Stimulated activated CD4-positive, alpha-beta T cell treated with anti-CD3 and anti-CD28 coated beads, Interleukin-4, amount 100 ng/mL, for 48 hours (primary cell): ENCODE measurements at places on chromosomes 3 and 15.

DNA sequence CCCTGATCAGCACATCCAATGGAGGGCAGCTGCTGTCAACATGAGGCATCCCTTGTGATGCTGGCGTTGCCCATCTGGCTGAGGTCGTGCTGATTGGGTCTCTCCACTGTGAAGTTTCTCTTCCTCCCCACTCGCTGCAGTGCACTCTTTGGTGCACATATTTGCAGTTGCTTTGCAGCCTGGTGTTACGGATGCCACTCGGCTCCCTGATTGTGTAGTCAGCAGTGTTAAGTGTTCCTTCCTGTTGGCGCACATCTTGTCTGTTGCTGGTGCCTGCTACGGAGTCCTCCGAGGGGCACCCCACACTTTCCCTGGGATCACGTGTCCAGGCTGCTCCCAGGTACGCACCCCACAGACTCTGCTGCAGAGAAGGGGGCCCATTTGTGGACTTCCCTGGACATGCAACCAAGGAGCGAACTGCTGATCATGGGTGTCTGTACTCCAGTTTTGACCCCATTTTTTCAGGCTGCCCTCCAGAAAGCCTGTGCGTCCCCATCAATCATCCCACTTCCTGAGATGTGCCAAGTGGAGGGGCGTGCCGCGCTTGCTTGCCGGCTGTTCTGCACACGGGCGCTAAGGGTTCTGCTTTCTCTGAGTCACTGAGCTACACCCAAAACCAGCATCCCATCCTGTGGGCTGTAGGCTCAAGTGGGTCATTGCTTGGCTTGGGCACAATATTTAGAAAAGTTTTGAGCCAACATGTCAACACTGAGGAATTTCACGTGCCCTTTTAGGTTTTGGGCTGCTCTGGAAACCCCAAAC, 98.6 kb downstream of the FBLN2 start:
- DNase-seq = no peak

- no peak for DNase-seq
These were observed 258.5 kb downstream of the ROBO2 start for GRCh38 chr3:77298417-77298816.

DNA sequence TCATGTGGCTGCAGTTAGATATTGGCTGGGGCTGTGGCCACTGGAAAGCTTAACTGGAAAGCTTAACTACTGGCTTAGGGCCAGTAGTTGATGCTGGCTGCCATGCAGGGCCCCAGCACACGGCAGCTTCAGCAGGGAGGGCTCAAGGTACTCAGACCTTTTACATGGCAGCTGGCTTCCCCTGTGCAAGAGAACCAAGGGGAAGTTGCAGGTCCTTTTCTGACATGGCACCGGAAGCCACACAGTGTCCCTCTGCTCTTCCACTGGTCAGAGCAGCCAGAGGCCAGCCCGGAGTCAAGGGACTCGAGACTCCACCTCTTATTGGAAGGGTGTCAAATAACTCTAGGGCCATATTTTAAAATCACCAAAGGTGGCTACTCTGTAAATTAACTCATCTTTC, 24.5 kb downstream of the CCR9 start:
- no peak for DNase-seq

DNA sequence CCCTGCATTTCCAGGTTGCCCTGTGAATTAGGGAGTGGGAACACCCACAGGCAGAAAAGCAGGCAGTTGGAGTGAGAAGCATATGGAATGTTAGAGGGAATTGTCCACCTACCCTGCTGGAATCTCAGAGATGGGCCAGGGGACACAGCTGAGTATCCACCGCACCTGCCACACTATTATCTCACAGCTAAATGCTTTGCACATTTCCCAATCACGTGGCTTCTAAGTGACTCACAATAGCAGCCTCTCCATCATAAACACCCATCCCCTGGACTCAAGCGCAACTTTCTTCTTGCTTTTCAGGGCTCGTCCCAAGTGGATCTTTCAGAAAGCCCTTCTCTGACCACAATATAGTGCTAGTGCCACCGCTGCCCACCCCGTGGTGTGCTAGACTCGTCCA, 389.0 kb upstream of the LMCD1 start:
- no peak for DNase-seq

- DNase-seq = no peak
These were observed 2.7 kb upstream of the CRELD1 start for GRCh38 chr3:9930804-9931418.

- no peak for DNase-seq
These were observed 10.4 kb downstream of the TSPAN3 start for GRCh38 chr15:77060546-77060945.

- no peak for DNase-seq
These were observed 234.7 kb upstream of the CTDSPL start for GRCh38 chr3:37626736-37627565.

- no peak for DNase-seq
These were observed 27.6 kb downstream of the CNOT10 start for GRCh38 chr3:32712506-32713055.

- no peak for DNase-seq
These were observed 85.2 kb upstream of the PRR23C start for GRCh38 chr3:139129892-139130291.

- DNase-seq = no peak
These were observed 220.2 kb downstream of the NTRK3 start for GRCh38 chr15:88036154-88036839.

DNA sequence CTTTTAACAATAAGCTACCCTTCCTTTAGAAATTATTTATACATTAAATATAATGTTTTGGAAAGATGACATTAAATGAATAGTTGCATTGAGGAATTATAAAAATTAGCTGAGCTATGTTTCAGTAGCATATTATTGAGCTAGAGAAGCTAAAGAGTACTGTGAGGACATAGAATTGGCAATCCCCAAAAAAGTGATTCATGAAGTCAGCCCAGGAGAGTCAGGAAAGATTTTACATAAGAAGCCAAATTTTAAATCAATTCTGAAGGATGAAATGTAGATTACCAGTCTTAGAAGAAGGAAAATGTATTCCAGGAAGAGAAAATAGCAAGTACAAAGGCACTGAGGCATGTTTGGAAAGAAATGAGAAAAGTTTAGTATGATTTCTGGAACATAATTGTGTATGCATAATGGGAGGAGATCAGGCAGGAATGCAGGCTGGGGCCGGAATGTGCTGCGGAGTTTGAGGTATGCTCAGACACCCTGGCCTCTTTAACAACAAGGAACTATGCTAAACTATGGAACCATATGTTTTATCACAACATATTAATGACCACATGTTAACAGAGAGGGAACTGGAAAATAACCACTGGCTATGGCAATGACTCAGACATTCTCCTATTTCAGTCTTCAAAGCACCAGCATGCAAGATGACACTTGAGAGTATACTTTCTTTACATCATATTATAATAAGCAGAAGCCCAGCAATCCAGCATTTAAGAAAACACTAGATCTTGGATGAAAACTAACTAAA, 103.3 kb upstream of the COL8A1 start:
- DNase-seq = no peak

- no peak for DNase-seq
These were observed 1.3 kb downstream of the ADAMTS9 start for GRCh38 chr3:64686446-64686908.

DNA sequence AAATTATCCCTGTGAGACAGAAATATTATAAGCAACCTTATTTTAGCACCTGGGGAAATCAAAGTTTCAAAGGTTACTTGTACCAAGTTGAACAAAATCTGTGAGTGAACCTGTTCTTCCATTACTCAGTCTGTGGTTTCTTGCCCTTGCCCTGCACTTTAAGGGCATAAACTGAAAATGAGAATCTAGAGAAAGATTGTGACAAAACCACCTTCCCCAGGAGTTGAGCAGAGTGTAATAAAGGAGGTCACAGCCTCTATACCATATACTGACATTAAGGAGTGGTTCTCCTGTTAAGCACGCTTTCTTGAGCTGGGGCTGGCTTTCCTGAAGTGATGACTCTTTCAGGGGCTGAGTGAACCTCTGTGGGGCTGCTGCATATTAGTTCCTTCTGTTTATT, 143.4 kb downstream of the PDCD6IP start:
- DNase-seq = no peak

DNA sequence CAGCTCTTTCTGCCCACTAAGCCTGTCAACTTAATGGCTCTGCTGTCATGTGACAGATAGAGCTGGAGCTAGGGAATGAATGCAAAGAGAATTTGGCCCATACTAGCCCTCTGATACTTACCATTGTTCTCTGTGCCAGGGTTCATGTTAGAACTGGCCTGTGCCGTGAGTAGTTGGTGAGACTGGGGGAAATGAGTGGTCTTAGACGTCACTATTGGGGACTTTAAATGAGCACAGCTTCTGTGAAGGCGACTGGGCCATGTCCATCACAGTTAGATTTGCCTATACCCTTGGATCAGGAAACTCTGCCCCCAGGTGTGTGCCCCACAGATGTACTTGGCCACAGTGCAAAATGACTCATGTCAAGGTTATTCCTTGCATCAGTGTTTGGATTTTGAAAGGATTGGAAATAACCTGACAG, 124.9 kb downstream of the PTPRG start:
- no peak for DNase-seq

DNA sequence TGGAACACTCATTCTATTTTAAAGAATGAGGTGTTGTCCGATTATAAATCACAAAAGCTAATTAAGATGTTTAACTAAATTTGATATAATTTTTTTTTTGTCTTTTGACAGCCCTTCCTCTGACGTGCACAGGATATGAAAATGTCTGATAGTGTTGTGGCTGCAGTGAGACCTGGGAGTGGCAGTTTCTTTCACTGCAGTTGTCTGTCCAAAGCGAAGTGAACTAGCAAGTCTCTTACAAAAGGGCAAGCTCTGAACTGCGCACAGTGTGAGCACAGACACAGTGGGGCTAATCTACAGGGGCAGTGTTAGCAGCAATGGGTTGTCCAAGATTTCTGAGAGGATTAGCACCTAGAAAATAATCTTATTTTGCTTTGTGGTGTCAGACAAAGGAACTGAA, 29.1 kb upstream of the MYRIP start:
- no peak for DNase-seq

GRCh38 chr3:10928407-10928960, 64.1 kb upstream of the SLC6A1 start:
- DNase-seq = no peak

DNA sequence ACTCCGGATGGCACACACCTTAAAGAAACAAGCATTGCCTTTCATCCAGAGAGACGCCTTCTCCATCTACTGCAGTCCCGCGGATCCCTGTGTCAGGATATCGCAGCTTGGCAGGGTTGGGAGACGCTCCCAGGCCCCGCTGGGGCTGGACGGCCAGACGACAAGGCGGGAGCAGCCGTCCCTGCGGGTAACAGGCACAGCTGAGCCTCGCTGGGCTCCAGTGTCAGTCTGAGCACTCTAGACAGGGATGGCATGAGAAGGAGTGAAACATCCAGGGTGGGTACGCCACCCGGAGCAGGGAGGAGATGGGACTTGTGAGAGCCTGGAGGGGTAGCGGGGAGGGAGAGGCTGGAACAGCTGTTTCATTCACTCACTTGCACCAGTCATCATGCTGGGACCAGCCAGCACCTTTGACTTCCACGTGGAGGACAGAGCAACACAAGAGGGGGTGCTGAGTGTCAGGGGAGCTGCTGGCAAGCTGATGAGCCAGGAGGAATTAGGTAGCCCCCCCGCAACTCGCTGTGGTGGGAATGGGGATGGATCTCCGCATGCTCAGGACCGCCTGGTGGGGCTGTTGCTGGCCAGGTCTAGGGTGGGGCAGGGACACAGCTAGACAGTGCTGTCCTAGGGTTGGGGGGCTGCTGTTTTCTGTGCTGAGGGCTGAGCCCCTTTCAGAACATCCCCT, 31.6 kb upstream of the SNRPA1 start:
- DNase-seq = no peak

- no peak for DNase-seq
These were observed 37.2 kb upstream of the DLG1 start for GRCh38 chr3:197335428-197336132.

- no peak for DNase-seq
These were observed 79.7 kb upstream of the MRPL3 start for GRCh38 chr3:131582438-131582837.

GRCh38 chr15:56732135-56732885, 999 bp downstream of the ZNF280D start:
- DNase-seq = no peak

- DNase-seq = no peak
These were observed 33.9 kb downstream of the RNU5B-1 start for GRCh38 chr15:65338366-65338765.

GRCh38 chr3:107067421-107067820, 309.8 kb upstream of the CCDC54 start:
- no peak for DNase-seq

GRCh38 chr15:68441045-68441743, 9.2 kb upstream of the ITGA11 start:
- no peak for DNase-seq

DNA sequence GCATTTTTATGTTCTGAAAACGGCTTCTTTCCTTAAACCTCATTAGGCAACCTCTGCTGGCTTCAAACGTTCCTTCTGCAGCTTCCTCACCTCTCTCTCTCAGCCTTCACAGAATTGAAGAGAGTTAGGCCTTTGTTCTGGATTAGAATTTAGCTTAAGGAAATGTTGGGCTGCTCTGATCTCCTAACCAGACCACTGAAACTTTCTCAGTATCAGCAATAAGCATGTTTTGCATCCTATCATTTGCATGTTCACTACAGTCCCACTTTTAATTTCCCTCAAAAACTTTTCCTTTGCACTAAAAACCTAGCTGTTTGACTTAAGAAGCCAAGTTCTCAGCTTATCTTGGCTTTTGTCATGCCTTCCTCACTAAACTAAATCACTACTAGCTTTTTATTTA, 49.5 kb downstream of the SMARCC1 start:
- no peak for DNase-seq

DNA sequence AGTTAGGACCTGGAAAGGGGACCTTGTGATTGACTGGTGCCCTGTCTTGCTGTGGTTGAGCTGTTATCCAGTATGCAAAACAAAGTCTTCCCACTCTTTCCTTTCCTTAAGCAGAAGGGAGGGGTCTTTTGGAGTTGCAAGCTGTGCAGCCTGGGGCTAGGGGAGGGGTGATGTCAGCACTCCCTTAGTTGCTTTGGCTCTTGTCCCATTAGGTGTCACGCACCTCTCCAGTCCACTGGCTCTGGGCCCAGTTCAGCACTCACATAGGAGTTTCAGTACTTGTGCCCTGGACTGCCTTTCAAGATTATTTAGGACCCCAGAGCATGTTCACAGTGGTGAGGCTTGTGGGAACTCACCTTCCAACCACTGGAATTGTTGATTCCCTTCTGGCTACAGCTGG, 238.5 kb downstream of the DOCK3 start:
- no peak for DNase-seq

DNA sequence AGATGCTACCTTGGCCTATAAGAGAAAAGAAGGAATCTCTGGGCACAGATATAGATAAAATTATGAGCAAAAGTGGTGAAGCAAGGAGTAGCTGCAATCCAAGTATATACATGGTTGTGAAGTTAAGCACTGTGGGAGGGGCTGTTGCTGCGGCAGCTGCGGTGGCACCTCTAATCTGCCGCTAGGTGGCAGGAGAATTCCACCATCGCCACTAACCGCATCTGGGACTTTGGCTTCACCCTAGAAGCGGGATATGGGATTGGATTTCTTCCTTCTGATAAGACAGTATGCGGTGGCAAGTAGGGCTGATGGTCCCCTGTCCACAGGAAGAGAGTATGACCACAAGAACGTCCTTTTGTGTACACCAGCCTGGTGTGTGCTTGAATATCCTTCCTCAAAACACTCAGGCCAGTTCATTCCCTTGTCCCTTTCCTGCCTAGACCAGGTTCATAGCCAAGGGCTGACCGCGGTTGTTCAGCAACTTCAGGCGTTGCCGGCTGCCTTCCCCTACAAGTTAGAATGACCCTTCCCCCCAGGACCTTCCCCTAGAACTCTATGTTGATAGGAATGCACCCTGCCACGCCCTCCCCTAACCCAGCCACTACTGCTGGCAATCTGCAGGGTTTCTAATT, 5.1 kb downstream of the MAGEL2 start:
- peak; percentile 21 for DNase-seq

- DNase-seq = no peak
These were observed 224.2 kb downstream of the P3H2 start for GRCh38 chr3:189896533-189896932.
